ENCODE measurements at places on chromosomes 11 and 22.

DNA sequence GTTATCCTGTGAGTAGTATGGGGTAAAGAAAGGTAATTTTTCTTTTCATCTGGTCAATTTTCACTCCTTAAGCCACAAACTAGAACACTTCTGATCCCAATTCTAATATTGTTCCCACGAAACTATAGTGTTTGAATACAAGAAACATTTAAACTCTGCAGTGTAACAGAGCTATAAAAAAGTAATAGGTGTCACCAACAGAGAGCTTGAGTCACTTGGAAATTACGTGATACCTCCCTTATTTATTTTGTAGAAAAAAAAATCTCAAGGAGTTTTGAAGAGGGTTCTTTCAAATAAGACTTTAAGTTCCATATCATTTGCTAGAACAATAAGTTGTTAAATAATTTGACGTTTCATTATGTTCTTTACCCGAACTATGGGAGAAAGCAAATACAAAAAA is 959.4 kb downstream of the JRKL start:
- DNase-seq = no peak

GRCh38 chr11:125168918-125169456 is 4.4 kb downstream of the PKNOX2 start:
- peak; percentile 67 for DNase-seq

GRCh38 chr22:35257002-35257320 is 332 bp upstream of the HMGXB4 start:
- no peak for DNase-seq

GRCh38 chr11:17352950-17353820 is 1.6 kb downstream of the NCR3LG1 start:
- DNase-seq = peak; percentile 74

GRCh38 chr11:31233425-31233824 is 136.1 kb downstream of the DCDC1 start:
- DNase-seq = no peak

DNA sequence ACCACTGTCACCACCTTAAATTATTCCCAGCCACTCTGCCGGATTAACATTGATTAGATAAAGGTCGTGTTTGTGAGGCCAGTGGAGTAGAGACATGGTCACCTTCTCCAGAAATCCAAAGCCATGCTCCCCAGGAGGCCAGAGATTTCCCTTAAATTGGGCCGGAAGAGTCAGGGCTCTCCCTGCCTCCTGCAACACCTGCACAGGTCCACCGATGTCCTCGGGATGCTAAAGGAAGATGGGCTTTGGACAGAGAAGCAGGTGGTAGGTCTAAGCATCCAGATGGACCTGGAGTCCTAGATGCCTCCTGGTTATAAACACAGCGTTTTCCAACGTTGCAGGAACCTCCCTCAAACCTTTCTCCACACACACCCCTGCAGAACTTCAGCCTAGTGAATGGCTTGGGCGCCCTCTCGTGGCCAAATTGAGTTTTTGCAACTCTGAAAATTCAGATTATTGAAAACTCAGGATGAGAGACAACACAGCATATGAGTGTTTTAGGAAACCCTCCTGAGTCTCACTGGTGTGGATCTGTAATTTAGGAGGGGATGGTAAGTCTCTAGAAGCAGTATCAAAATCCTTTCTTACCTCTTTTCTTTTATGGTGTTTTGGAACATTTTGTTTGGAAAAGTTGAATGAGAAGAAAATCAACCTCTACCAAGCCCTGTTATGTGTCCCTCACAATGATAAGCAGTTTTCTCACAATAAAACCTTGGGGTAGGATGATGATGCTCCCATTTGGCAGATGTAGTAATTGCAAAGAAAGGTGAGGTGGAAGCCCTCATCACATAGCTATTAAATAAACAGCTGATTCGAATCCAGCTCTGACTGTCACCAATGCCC is 109.6 kb downstream of the RRAS2 start:
- peak; percentile 71 for DNase-seq

GRCh38 chr11:123745764-123746451 is 4.4 kb upstream of the ZNF202 start:
- DNase-seq = no peak

GRCh38 chr11:114088836-114089235 is 29.3 kb downstream of the ZBTB16 start:
- DNase-seq = no peak

DNA sequence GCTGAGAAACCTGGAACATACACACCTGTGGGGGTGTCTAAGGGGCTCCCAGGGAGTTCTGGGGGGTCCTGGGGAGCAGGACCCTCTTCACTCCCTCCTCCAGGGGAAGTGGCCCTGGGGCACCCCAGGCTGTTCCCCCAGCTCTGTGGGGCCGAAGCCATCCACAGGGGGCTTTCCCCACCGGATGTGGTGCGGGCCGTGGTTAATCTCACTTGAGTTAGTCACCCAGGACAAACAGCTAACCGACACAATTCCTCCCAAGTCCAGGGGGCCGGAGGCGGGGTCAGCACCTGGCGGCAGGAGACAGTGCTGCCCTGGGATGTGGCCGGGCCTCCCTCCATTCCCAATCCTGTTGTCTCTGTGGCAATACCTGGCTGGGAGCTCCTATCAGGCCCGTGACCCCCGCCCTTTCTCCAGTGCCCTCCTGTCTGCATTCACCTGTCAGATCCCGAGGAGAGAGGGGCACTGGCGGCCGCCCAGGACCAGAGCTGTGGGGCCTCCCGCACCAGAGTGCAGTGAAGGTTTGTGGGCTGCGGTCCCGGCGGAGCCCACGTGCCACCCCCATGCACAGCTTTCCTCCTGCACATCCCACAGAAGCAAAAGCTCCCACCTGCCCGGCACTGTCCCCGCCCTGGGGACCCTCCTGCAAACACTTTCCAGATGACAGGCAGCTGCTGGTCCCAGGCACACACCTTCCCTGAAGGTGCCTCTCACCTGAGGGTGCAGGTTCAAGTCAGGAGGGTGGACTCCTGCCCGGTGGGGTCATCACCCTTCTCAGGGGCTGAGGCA is 5.2 kb upstream of the MUC5AC start:
- peak; percentile 14 for DNase-seq

GRCh38 chr11:19879307-19880087 is 166.9 kb downstream of the NAV2 start:
- no peak for DNase-seq

- no peak for DNase-seq
Observed at GRCh38 chr11:124754710-124755109, 2.7 kb upstream of the VSIG2 start.

GRCh38 chr22:44919691-44920090 is 90.1 kb downstream of the PHF21B start:
- DNase-seq = no peak

GRCh38 chr11:65891219-65892136 is 1.0 kb downstream of the CCDC85B start:
- DNase-seq = no peak

DNA sequence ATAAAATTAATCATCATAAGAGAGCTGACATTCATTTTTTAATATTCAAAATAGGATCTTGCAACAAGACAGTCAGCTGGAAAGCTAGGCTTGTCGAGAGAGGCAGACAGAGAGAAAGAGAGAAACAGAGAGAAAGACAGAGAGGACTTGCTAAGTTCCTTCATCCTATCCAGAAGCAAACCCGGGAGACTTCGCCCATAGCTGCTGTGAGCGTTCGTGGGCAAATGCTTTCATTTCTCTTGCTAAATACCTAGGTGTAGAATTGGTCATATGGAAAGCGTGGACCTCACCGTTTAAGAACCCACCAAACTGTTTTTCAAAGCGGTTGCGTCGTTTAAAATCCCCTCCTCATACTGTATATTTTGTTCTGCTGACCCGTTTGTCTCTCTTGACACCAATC is 25.3 kb upstream of the KRTAP5-6 start:
- no peak for DNase-seq

DNA sequence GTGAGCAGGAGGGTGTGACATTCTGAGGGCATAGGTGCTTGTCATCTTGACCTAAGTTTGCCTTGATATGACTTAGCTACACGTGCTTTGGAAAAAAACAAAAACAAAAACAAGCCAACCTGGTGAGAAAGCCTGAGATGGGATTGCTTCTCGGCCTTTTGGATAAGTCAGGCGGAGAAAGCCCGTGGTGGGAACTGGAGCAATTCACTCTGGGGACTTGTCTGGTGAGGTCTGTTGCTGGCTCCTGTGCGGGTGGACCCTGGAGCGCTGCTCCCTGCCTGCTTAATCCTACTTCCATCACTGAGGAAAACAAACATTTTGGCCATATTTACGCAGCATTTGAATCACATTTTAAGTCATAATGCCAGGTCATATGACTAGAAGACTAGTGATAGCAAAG is 100.3 kb downstream of the SNX19 start:
- DNase-seq = no peak

DNA sequence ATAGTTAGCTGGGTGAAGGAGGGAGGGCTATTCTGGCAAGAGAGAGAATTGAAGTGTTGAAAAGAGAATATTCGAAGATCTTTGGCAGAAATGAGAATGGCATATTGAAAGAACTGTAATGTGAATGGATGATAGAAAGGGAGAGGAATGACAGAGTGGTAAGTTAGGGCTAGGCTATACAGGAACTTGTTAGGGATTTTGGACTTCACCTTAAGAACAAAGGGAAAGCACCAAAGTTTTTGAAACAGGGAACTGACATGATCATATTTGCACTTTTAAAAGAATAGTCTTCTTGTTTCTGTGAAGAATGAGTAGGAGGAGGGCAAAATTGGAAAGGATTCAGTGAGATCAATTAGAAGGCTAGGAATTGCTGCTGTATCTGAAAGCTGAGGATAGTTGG is 119.3 kb downstream of the METTL15 start:
- no peak for DNase-seq

- no peak for DNase-seq
Observed at GRCh38 chr11:134282121-134283045, 6.2 kb downstream of the GLB1L3 start.

GRCh38 chr11:86179646-86180064 is 64.9 kb upstream of the EED start:
- no peak for DNase-seq

- DNase-seq = no peak
Observed at GRCh38 chr11:76802621-76803020, 19.5 kb downstream of the TSKU start.

DNA sequence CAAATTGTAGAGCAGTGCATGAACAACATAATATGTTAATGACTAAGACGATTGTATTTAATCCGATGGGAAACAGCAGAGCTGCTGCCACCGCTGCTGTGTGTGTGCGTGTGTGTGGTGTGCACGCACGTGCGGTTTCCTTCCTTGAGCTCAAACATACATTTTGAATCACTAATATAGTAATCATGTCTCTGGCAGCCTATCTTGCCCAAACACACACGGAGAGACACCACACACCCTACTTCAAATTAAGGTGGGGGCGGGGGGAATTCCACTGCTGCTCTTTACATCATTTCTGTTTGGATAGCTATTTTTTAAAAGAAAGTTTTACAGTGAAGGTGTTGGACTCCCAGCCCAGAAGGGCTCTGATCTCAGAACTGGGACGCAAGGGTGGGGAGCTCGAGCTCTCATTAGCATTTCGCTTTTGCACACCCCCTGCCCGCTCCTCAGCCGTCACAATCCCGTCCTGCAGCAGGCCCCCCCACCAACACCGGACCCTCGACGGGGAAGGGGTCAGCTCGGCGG is 651 bp upstream of the FAM83F start:
- DNase-seq = no peak

DNA sequence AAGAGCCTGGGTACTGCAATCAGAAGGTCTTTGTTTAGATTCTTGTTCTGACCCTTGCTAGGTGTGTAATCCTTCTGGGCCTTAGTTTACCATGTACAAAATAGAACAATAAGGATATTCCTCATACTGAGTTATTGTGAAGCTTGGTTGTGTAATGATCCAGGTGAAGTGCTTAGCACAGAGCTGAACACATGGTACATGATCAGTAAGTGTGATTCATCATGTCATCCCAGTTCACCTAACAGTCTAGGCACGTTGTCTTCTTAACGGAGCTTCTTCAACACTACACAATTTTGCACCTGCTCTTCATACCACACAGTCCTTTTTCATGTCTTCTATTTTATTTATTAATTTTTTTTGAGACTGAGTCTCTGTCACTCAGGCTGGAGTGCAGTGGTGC is 234.3 kb upstream of the TENM4 start:
- no peak for DNase-seq

- DNase-seq = peak; percentile 49
Observed at GRCh38 chr11:26599425-26599824, 27.4 kb upstream of the MUC15 start.

DNA sequence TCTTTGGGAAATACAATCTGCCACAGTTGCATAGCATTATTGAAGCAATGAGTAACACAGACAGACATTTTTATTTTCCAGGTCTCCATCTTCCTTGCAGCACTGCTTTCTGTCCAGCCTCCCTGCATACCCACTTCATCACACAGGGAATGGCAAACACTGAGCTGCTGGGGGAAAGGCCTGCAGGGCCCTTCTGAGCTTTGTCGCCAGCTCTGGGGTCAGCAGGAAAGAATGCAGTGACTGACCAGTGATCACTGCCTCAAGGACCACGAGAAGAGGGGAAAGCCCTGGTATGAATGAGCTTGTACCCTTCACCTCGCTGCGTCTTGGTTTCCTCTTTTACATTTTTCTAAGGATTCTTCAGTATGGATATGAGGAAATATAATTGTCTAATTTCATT is 21.3 kb upstream of the MICAL2 start:
- no peak for DNase-seq

GRCh38 chr11:126545057-126545555 is 189.6 kb downstream of the ST3GAL4 start:
- no peak for DNase-seq

GRCh38 chr11:1371026-1371325 is 18.8 kb upstream of the BRSK2 start:
- no peak for DNase-seq

DNA sequence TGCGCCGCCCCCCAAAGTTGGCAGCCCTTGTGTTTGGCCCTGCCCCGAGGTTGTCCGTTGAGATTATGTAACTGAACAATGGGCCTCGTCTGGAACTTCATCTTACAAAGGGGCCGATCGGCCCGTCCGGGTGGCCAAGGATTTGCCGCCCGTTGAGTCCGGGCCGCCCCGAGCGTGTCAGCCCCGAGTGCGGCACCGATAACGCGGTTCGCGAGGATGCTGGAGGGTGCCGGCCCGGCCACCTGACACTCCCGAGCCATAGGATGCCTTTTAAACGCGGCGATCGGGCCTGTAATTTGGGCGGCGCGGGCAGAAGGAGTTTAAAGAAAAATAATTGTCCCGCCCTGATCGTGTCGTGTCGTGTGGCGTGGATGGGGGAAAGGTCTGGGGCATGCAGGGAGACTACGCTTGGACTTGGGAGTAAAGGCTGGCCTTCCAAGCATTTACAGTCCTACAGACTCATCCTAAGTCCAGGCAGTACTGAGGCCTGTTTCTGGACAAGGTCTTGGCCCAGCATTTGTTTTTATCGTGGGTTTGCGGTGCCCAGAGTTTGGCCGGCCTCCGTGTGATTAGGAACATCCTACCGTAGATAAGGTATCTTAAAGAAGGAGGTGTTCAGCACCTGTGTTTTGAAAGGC is 1.3 kb downstream of the WEE1 start:
- DNase-seq = peak; percentile 59

GRCh38 chr11:62882788-62883501 is 2.2 kb downstream of the SLC3A2 start:
- no peak for DNase-seq

DNA sequence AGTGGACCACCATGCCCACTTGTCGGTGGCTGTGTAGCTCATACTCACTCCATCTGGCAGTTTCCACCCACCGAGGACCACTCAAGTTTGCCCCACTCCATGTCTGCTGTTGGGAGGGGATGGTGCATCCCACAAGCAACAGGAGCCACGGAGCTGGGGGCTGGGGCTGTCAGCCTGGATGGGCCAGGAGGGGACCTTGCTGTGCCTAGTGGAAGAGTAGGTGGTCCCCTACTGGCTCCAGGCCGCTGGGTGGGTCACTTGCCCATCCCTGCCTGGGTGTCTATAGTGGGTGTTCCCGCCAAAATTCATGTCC is 57.0 kb downstream of the SMIM38 start:
- DNase-seq = no peak

Measured in fibroblast of the aortic adventitia (primary cell).